ENCODE measurements at places on chromosomes 13 and 19. TPM values are rescaled to one million over a fixed set of nuclear protein-coding genes. Genes with fewer than 3 reads are reported as not detected.

PLIN4 gene
- total RNA-seq, result not detected

- no peak for DNase-seq
Observed at GRCh38 chr19:35519291-35519690, 5.8 kb upstream of the DMKN start.

DNA sequence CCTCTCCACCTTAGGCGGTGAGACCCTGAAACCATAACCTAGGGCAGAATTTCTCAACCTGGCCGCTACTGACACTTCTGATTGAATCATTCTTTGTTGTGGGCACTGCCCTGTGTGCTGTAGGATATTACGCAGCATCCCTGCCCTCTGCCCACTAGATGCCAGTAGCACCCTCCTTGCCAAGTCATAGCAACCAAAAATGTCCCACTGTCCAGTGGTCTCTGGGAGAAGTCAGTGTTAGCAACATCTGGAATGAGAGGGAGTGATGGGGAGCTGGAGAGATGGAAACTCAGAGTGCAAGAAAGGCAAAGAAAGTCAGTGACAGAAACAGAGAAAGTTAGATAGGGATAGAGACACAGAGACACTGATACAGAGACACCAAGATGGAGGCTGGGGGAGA is 13.6 kb downstream of the KLK4 start:
- no peak for DNase-seq

RNF17 gene
- total RNA-seq, result 1.1 TPM

DNA sequence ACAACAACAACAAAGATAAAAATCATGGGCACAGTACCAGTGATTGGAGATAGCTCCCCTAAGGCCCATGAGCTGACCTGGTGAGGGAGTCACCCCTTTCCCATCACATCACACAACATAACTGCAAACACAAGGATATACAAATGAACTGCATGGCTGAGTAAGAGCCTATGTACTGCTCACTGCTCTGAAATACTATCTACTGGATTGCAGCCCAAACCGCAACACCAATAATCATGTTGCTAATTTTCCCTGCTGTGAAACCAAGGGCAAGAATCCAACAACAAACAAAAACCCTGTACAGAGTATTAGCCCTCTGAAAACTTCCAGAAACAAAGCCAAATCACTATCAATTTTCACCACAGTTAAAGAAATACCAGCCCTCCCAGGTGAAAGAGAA is 1893.2 kb downstream of the PCDH9 start:
- DNase-seq, result no peak

Measured in naive thymus-derived CD4-positive, alpha-beta T cell (primary cell).